ENCODE measurements at places on chromosomes 2 and 18.

DNA sequence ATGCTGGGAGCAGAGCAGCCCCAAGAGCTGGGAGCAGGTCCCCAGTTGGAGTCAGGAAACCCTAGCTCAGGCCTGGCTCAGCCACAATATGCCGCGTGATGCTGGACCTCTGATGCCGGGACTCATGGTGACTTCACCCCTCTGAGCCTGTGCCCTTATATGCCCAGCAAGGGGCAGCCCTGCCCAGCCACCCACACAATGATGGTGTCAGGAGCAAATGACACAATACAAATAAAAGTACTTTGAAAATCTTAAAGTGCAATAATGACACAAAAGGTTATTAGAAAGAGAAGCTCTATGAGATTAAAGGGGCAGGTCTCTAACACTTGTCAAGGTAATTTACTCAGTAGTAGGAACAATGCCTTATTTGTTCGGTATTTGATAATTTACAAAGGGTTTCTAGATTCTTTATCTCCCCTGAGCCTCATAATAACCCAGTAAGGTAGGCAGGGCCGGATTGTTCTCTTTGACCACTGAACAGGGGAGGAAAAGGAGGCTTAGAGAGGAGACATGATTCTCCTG lies 18.3 kb upstream of the KIF3C start:
- no peak for DNase-seq

DNA sequence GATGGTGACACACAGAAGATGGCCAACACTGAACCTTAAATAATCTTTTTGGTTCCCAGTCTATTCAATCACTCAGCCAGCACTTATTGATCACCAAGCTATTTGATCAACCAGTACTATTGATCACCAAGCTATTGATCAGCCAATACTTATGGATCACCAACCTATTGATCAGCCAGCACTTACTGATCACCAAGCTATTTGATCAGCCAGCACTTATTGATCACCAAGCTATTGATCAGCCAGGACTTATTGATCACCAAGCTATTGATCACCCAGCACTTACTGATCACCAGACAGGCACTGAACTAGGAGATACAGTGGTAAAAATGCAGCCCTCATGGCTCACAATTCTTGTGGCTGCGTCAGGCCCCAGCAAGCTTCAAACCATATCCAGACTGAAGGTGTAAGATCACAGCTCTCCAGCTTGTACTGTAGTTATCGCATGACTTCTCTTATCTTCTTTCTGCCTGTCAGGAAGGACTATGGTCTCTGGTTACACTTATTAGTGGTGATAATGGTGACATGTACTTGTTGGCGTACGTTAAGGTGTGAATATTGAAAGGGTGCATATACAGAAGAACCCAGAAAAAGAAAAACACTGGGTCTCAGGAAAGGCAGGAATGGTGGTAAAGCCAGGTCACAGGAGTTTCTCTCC lies 18.4 kb upstream of the B3GNT2 start:
- no peak for DNase-seq

DNA sequence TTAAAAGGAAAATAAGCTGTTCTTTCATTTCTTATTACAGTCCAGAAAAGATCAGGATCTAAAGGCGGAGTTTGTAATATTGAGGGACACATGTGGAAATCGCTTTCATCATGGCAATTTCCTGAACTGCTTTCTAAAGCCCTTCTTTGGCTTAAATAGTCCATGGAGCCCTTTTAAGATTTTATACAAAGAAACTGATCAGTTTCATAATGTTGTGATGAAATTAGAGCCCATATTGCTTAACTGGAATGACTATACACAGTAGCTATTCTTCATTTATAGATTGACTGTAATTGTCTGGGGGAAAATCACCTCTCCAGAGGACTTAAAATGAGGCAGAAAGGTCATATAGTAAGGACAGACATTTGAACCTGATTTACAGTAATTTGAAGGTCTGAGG lies 322.2 kb downstream of the ETAA1 start:
- DNase-seq = no peak

- no peak for DNase-seq
These were observed 31.8 kb upstream of the ST8SIA3 start for GRCh38 chr18:57320603-57321002.

DNA sequence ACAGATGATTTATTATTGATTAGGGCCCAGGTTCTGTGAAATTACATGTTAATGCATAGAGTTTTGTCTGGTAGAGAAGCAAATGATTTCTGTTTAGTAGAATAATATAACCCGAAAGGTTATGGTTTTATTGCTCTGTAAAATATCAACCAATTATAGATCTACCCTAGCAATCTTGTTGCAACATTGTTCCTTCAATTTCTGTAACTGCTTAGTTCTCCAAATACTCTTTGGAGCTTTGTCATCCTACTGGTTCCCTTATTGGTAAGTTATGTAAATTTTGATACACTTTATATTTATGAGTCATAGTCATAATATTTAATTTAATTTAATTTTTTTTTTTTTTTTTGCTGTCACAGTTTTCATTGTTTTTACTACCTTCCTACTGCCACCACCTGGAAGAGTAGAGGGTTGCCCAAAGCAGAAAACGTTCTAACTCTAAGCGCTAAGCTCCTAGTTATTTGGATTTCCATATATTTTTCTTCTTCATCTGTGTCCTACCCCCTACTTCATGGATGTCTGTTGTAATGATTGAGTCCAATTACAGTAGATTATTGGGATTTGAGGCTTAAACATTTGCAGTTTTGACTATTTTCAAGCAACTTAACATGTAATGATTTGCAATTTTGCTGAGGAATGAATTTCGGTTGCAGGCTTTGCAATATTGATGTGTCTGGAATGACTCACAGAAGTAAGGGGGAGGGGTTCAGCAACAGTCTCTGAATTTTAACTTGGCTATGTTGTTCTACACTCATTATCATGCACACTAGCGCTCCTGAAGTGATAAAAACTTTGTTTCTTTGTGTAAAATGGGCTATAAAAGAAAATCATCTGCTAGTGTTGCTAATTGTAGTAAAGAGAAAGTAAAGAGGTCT lies 51.1 kb downstream of the NABP1 start:
- DNase-seq = no peak

GRCh38 chr2:161844822-161845221 lies 220.6 kb downstream of the SLC4A10 start:
- no peak for DNase-seq

GRCh38 chr2:72895154-72895553 lies 7.9 kb downstream of the SPR start:
- DNase-seq = no peak

- DNase-seq = no peak
These were observed 3.3 kb downstream of the ST6GAL2 start for GRCh38 chr2:106882673-106883072.

GRCh38 chr2:38835015-38835601 lies 40.6 kb downstream of the DHX57 start:
- no peak for DNase-seq

- DNase-seq = no peak
These were observed 74.5 kb downstream of the CABLES1 start for GRCh38 chr18:23209796-23210195.

GRCh38 chr2:140269000-140269399 lies 1488.8 kb upstream of the NXPH2 start:
- DNase-seq = no peak

GRCh38 chr18:21134895-21135294 lies 23.3 kb upstream of the ROCK1 start:
- DNase-seq = no peak

- DNase-seq = no peak
These were observed 271.8 kb upstream of the TFPI start for GRCh38 chr2:187826023-187826422.

GRCh38 chr2:134199123-134199522 lies 54.7 kb upstream of the MGAT5 start:
- no peak for DNase-seq

GRCh38 chr2:201233812-201234662 lies 26.3 kb upstream of the CASP8 start:
- peak; percentile 34 for DNase-seq

- no peak for DNase-seq
These were observed 129.6 kb downstream of the CELF4 start for GRCh38 chr18:37435996-37436395.

GRCh38 chr18:41687138-41687537 lies 267.9 kb upstream of the PIK3C3 start:
- DNase-seq = no peak

DNA sequence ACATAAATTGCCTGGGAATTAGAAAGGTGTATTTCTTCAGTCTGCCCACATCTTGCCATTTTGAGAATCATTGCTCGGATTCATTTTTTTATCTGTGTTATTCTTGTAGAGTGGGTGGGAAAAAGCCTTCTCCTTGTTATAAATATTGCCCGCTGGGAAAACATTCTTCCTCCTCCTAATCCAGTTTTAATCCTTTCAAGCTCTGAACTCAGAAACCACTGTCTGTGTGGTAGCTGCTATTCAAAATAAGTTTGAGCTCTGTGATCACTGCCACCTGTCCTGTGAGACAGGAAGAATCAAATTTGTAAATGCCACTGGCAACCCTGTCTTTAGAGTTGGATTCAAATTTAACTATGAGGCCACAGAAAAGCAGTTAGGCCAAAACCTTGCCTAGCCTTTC lies 1875.2 kb upstream of the PIK3C3 start:
- DNase-seq = no peak

GRCh38 chr18:3451989-3452749 lies 2.2 kb downstream of the TGIF1 start:
- peak; percentile 25 for DNase-seq

DNA sequence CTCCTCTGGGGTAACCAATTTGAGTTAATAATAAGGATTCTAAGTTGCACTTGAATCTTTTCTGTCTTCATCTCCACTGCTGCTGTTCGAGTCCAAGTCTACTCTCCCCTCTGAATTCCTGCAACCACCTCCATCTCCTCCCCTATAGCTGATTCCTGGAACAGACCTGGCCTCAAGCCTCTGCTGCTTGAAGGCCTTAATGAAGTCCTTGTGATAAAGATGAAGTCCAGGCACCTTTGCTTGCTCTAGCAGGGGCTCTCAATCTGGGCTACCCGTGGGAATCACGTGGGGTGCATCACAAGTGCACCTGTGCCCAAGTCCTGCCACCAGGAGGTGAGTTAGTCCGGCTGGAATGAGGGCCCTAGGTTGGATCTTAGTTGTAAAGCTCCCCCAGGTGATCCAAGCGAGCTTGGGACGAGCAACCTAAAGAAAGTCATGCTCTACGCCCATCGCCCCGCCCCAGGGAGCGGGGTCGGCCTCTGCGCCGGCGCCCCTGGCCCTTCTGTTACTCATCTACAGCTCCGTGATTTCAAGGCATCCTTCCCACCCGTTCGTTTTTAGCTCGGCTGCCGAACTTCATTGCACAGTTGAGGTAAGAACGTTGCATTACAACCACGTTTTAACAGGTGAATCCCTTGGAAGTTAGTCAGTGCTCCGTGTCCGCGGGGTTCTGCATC lies 905 bp upstream of the IAH1 start:
- peak; percentile 13 for DNase-seq

GRCh38 chr2:25688236-25688635 lies 14.9 kb upstream of the DTNB start:
- DNase-seq = no peak

GRCh38 chr18:54335638-54336173 lies 22.0 kb downstream of the STARD6 start:
- no peak for DNase-seq

DNA sequence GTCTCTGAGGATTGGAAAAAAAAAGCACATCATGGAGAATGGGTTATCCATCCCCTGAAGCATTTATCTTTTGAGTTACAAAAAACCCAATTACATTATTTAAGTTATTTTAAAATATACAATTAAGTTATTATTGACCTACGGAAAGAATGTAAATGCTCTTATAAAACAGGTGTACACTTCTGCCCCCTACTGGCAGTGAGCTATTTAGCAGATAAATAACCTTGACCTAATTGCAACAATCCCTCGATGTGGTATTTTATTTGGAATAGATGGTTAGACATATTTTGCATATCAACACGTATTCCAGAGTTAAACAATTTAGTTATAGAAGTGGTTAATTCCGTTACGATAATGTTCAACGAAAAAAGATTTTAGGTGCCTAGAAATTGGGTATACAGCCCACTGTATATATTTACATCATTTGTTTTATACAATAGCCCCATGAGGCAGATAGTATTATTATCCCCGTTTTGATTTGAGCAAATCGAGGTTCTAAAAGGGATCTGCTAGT lies 9.1 kb upstream of the DAW1 start:
- DNase-seq = no peak

- DNase-seq = no peak
These were observed 20.9 kb downstream of the TSN start for GRCh38 chr2:121776361-121776760.

DNA sequence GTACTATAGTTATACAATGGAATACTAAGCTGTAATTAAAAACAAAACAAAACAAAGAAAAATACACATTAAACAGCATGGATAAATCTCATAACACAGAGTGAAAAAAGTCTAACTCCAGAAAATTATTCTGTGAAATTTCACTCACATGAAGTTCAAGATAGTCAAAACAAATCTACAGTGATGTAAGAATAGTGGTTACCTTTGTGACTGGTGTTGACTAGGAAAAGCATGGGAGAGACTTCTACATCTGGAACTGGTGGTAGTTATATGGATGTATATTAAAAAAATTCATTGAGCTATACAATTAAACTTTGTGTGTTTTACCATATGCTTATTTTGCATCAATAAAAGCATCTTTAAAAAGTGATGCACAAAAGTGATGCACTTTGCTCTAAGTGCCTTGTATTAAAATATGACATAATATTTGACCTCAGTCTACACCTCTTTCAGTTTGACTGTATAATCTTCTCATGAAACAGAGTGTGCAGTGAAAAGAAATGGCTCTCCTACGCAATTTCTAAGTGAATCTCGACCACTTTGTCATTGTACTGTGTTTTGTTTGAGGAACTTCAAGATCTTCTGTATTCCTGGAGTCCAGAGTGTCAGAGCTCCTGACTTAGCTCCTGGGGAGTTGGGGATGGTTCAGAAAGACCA lies 28.0 kb downstream of the STAT4 start:
- DNase-seq = no peak

DNA sequence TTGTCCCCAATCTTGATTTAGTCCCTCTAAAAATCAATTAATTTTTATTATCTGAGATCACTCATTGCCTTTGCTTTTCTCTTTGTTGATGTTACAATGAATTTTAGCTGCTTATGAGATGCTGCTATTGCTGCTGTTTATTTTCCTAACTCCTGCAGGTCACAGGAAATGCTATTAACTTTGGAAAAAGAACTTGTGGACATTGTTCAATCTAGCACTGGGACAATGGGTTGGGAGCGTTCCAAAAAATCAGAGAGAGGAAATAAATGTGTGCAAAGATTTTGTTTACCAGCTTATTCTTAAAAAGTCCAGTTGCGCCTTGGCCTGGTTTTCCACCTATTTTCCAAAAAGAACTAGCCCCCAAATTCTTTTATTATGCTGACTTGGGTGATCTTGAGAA lies 268.3 kb downstream of the PTH2R start:
- no peak for DNase-seq

- DNase-seq = no peak
These were observed 9.3 kb upstream of the NARS1 start for GRCh38 chr18:57630754-57631595.

GRCh38 chr2:218067523-218067922 lies 1.5 kb upstream of the RUFY4 start:
- DNase-seq = no peak

GRCh38 chr2:29789911-29790485 lies 131.4 kb downstream of the ALK start:
- DNase-seq = no peak

GRCh38 chr2:16101196-16101595 lies 160.8 kb downstream of the MYCN start:
- no peak for DNase-seq

GRCh38 chr18:7978834-7979233 lies 411.7 kb downstream of the PTPRM start:
- no peak for DNase-seq

GRCh38 chr2:235729557-235729947 lies 235.7 kb downstream of the AGAP1 start:
- no peak for DNase-seq
